ENCODE measurements at places on chromosomes 3 and 15.

DNA sequence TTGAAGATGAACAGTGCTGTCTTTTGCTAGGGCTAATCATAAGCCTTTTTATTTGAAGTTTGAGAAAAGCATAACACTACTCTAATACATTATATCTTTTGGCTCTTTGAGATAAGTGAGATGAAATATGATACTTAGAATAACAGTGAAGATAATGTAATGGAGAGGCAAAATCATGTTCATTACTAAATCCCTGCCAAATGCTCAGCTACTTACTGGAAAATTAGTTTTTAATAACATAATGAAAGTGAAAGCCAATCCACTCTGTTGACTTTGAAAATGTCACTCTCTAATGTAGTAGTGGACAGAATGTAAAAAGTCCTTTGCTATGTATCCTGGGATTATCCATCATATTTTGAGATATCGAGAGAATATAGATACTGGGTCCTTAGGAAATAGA is 35.9 kb upstream of the MYH15 start:
- DNase-seq, result no peak

DNA sequence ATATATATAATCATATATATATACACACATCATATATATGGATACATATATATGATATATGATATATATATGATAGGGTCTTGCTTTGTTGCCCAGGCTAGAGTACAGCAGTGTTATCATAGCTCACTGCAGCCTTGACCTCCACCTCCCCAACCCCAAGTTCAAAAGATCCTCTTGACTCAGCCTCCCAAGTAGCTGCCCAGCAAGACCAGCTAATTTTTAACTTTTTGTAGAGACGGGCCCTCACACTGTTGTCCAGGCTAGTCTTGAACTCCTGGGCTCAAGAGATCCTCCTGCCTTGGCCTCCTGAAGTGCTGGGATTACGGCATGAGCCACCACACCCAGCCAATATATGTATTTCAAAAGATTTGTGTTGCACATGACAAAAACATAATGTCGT is 83.0 kb downstream of the TBL1XR1 start:
- no peak for DNase-seq

- DNase-seq, result no peak
Measured at GRCh38 chr3:119608405-119609000, 10.8 kb downstream of the PLA1A start.

DNA sequence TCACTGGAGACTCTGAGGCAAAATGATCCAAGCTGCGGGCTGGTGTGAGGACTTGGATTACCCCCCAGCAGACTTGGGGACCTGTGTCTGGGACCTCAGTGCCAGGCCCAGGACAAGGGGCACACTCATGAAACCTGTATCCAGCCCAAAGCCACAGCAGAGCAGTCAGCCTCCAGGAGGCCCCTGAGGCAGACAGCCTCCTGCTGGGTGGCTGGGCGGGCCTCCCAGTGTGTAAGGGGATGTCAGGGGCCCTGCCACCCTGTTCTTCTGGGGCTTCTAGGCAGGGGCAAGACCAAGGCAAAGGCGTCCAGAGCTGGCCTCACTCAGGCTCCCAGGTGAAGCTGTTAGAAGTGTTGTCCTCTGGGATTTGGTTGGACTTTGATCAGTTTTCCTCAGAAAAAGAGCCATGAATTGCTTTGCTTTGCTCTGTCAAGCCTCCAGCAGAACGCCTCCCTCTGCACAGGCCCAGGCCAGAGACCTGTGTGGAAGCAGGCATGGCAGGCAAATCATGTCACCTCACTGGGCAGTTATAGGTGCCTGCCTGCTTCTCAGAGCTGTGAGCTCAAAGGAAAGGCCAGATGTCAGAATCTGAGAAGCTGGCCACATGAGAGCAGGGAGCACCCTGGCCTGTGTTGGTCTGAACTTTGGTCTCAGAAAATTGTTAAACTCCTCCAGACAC is 77.4 kb downstream of the SMAD6 start:
- no peak for DNase-seq

DNA sequence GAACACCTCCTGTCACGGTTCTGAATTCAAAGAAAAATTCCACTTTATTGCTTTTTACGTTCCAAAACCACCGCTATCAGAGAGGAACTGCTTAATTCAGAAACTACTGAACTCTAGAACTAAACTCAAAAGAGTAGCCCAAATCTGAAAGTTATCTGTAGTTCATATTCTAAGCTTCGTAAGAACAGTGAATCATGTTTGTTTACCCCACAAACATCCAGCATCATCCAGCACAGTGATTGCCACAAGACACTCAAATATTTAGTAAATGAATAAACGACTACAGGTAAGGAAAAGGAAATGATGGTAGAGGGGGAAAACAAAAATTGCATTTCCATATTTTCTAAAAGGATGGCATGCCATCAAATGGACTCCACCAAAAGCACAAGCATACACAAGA is 32.3 kb downstream of the VPS13C start:
- no peak for DNase-seq

DNA sequence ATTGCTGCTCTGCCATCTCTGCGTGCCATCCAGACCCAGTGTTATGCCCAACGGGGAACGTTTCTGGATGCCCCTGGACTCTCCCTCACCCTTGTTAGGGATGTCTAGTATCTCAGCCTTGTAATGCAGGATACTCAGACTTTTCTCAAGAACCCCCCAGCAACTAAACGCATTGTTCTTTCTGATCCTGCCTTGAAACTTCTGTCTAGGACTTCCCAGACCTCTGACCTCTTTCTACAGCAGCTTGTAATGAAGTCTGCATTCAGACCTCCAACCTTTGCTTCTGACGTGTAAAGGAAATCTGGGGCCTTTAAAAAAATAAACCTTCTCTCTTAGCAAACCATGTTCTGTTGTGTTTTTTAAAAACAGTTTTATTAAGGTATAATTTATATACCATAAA is 139.5 kb downstream of the KCNAB1 start:
- DNase-seq, result no peak

DNA sequence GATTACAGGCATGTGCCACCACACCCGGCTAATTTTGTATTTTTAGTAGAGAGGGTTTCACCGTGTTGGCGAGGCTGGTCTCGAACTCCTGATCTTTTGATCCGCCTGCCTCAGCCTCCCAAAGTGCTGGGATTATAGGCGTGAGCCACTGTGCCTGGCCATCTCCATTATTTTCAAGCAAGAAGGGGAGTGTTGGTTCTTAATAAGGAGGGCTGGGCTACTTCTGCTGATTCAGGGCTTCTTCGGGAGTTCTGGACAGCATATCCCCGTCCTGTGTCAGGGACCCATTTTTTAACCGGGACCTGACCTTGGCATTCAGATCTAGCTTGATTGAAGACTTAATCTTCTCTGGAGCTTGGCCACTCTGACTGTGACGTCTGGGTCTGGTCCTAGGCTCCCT is 74.1 kb upstream of the SYN2 start:
- DNase-seq, result no peak

DNA sequence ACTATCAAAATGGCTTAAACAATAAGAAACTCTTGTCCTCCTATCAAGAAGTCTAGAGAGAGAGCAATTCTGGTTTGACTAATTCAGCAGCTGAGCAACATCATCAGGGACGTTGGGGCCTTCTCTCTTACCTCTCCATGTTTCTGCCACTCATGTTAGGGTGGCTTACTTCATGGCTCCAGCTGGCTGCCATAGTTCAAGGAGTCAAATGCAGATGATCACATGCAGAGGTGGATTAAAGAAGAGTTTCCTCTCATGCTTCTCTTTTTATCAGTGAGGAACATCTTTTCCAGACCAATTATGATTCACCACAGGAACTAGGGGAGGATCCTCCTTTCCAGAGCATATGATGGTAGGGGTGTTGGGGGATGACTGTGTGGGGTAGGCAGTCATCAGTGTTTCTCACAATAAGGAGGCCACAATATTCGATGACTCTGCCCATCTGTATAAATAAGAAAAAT is 45.5 kb downstream of the NEK11 start:
- DNase-seq, result peak; percentile 44

DNA sequence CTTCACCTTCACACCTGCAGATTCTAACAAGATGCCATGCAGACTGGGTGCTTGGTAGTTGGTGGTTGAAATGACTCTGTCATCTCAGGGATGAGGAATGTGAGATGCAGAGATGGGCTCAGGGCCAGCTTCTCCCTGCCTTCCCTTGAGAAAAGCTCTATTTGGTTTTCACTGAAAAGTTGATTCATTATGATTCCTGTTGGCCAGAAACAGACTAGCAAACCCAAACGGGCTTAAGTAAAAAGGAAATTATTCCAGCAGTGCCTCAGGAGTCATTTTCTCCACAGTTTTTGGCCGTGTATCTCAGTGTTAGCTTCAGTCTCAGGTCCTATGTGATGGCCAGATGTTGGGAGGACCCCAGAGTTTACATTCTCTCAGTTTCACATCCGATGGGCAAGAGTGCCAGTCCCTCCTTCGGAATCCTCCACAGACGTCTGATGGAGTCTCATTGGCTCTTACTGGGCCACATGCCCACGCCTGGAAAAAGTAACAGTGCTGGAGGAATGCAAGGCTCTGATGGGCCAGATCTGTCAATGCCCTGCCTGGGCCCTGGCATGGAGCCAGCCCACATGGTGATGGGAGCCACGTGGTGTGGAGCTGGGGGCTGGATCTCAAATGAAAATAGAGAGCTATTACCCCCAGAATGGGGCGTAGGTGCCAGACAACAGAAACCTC is 22.3 kb upstream of the SACM1L start:
- peak; percentile 26 for DNase-seq

DNA sequence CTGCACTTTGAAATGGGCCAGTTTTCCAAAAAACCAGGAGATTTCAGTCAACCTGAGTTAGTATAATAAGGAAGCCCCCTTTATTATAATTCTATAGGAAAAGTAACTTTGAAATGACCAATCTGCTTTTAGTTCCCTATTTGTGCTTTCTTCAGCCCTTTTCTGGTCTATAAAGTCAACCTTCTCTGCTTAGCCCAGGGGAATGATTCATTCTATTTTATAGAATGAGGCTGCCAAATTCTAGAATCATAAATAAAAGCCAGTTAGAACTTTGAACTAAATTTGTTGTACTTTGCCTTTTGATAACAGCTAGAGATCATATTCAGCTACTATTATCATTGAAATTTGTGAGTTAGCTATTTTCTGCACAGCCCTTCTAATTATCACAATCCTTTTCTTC is 24.7 kb downstream of the CIP2A start:
- no peak for DNase-seq

DNA sequence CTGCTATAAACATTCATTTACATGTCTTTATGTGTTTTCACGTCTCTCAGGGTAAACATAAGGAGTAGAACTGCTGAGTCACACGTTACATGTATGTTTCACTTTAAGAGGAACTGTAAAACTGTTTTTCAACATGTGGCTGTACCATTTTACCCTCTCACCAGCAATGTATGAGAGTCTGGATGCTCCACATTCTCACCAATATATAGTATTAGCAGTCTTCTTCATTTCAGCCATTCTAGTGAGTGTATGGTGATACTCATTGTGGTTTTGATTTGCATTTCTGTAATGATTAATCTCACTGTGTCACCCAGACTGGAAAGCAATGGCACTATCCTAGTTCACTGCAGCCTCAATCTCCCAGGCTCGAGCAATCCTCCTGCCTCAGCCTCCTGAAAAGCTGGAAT is 37.1 kb downstream of the PHC3 start:
- no peak for DNase-seq

GRCh38 chr15:43070893-43071292 is 34.9 kb downstream of the UBR1 start:
- DNase-seq, result no peak

- DNase-seq, result no peak
Measured at GRCh38 chr15:50340416-50340815, 14.6 kb downstream of the GABPB1 start.

DNA sequence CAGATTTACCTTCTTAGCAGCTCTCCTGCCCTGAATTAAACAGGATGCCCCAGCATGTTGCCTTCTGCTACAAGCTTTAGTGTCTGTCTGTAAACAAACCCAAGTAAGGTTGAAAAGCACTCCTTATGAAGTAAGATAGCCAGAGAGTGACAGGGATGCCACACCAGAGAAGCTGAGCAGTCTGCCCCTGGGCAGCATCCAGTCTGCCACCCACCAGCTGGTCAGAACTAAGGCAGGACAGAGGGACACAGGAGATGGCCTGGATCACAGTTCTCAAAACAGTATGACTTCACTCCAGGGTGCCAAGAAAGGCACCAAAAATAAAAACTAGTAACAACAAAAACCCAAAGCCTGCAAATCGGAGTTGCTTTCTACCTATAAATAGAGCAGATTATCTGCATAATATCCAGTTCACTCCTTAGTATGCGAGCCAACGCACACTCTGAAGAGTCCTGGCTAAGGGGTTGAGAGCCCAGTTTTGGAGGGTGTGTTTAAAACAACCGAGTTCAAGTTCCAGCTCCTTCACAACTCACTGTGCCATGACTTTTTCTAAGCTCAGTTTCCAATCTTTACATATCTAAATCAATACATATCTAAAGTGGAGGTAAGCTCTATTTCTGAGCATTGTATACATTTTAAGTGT is 198.9 kb downstream of the KCNMB2 start:
- no peak for DNase-seq

DNA sequence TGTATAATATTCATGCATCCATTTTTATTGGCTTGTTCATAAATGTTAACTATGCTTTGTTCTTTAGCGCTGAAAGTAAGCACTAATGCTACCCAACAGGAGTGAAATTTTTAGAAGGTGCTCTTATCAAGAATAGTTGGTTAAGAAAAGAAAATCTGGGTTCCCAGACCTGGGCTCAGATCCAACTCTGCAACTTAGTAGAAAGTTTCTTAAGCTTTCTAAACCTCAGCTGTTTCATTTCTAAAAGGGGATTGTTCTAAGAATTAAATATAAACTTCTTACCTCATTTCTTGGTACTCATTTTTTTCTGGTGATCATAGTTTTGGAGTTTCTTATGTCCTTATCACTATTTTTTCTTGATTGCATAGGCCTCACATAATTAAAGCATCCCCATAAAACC is 12.1 kb downstream of the ARPP21 start:
- DNase-seq, result no peak

- DNase-seq, result no peak
Measured at GRCh38 chr3:37287776-37288175, 113.4 kb upstream of the LRRFIP2 start.

GRCh38 chr3:94011233-94011711 is 17.1 kb downstream of the STX19 start:
- DNase-seq, result no peak
